Caudate nucleus (tissue), 63 donors: ENCODE measurements at places on chromosomes 4 and X.

GRCh38 chr4:98946359-98946758, 17.4 kb upstream of the EIF4E start:
- DNase-seq: no peak

- no peak for DNase-seq
These were observed 1005.5 kb upstream of the INTU start for GRCh38 chr4:126627255-126627654.

DNA sequence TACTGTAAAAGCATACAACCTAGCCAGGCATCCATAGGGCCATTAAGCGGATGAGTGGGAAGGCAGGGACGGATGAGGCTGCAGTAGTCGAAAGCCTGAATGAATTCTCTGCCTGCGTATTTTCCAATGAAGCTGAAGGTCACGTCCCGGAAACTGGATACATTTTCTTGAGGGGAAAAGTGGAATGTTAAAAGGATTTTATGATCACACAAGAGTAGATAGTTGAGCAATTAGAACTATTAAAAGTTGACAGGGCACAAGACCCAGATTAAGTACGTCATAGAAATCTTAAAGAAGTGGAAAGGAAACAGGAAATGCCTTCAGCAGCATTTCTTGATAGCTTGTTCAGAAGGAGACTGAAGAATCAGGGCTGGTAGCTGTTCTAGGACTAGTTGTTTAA, 98.3 kb upstream of the CXXC4 start:
- no peak for DNase-seq

GRCh38 chr4:179076865-179077264, 1634.6 kb upstream of the AGA start:
- no peak for DNase-seq

DNA sequence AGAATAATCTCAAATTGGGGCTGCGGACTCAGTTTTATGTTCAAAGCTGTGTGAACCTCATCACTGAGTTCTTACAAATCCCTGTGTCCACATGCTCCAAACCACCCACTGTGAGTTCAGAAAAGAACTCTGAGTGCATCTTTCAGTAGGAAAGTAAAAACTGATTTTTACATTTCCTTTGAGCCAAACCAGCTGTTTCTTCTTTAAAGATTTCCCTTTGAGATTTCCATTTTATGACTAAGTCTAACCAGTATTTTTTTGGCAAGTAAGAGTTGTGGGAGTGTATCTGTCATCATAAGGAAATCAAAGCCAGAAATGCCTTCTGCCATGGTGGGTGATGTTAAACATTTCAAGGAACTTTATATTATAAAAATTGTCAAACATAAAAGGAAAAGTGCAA, 100.0 kb downstream of the TET2 start:
- DNase-seq: no peak

- DNase-seq: no peak
These were observed 64.5 kb upstream of the MMAA start for GRCh38 chr4:145554691-145555090.

GRCh38 chr4:99403380-99404184, 31.6 kb downstream of the ADH7 start:
- DNase-seq: no peak

DNA sequence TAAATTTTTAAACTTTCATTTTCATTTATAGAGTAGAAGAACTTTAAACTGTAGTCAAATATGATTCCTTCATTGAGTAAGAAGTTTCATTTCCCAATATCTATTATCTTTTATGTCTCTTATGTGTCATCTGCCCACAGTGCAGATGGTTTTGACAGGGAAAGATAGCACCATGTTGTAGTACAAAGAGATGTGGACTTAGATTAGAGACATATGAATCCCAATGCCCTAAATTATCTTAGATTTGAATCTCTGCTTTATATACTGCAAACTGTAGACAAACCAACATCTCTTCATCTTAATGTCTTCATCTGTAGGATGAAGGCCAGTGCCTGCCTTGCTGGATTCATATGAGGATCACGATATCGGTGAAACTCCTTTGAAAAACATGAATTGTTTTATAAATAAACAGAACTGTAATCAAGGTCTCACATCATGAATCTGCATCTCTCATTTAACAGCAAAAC, 217.5 kb downstream of the BANK1 start:
- no peak for DNase-seq

DNA sequence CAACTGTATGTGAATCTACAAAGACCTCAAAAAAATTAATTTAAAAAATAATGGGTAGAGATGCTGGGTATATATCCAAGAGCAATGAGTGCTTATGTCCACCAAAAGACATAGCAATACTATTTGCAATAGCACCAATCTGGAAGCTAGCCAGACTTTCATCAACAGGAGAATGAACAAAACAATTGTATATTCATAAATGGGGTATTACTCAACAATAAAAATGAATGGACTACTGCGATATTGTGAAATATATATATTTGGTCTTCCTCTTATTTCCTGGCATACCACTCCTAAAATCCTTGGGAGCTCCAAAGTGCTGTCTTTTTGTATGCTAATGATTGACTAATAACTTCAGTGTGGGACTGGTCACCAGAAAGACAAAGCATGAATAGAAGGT, 77.5 kb downstream of the MSN start:
- no peak for DNase-seq

DNA sequence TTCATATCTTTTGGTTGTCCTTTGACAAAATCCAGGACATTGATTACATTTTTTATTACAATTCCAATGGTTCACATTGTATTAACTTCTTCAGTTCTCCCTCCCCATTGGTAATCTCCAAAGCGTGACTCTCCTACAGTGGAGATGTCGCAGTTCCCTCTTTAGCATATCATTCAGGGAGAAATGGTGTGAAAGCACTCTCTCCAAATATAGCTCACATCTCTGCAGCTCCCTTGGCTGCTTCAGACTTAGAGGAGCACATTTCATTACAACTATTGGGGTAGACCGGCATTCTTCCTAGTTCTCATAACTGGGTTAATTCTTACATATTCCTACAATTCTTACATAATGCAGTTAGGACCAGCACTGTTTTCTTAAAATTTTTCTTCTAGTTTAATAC, 25.3 kb downstream of the RNF150 start:
- no peak for DNase-seq

GRCh38 chr4:39910064-39910463, 67.6 kb downstream of the PDS5A start:
- DNase-seq: no peak

GRCh38 chr4:67327245-67328017, 217.9 kb downstream of the CENPC start:
- DNase-seq: peak; percentile 15

GRCh38 chrX:13387666-13388494, 68.0 kb upstream of the ATXN3L start:
- DNase-seq: no peak

DNA sequence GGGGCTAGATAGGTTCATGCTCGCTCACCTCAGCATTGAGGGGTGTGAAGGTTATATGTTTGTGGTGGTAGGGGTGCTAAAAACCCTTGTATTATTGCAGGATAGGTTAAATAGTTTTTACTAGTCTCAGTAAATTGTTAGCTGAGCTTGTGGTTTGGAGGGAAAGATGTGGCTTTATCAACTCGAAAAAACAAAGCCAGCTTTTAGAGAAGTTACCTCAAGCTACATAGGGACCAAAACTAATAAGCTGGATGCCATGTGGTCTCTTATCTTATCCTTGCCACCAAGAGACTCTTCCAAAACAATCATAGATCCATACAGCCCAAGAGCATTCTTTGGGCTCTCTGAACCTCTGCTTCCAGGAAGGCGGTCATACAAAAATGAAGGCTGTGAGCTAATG, 29.2 kb downstream of the MSN start:
- no peak for DNase-seq

DNA sequence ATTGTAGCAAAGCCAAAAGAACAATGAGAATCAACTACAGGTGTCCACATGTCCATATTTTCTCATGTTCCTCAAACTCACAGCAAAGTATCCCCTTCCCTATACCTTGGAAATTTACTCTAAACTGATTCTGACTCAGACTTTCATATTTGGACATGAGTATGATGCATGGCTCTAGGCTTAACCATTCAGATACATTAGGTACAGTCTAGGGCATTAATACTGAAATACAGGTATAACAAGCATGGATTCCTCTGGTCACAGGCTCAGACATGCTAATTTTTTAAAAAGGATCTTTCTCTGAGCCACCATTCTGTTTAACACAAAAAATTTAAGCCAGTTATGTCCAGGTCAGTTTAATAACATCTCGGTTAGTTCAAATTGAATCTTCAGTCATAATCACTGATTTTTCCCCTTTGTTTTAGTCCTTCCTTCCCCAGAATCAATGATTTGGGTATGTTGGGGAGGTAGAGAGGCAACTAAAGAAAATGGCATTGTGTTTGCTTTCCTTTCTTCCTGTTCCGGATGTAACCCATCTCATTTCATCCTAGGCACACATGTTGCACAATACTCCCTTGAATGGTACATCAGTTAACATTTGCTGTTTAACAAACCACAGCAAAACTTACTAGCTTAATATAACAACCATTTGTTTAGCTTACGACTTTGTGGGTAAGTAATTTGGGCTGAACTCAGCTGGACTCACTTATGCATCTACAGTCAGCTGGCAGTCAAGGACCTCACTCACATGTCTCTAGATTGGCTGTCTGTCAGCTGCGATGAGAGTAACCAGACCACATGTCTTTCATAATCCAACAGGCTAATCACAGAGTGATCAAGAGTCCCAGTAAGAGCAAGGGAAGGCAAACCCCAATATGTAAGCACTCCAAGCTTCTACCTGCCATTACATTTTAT, 75.3 kb upstream of the GRIA3 start:
- no peak for DNase-seq
